ENCODE measurements at places on chromosomes 11 and 22. TPM values are rescaled to one million over a fixed set of nuclear protein-coding genes. Genes with fewer than 3 reads are reported as not detected.

- DNase-seq: no peak
Measured at GRCh38 chr11:61803889-61804647, 11.4 kb downstream of the FEN1 start.

OSBPL5 gene
- 8.5 TPM for polyA plus RNA-seq

DNA sequence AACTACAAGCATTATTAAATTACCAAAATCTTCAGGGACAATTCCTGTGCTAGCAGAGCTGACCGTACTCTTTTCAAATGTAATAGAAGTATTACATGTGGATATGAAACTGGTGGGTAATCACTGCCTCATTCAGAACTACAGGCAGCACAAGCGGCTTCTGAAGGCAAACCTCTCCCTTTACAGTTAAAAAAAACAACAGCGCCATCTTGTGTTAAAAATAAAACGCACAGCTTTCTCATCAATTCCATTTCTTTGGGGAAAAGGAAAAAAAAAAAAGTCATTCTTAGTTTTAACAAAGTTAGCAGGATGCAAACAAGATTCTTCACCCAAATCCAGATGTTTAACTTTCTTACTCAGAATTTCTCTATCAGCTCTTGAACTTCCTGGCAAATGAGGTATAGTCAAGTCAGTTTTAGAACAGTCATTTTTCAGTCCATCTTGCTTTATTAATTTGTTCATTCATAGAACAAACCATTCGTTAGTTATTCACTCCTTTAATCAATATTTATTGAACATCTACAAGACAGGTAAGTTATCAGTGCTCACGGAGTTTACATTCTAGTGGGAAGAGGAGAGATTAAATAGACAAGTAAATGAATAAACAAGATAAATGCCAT, 331.8 kb upstream of the MPPED2 start:
- DNase-seq: no peak

OR2AG1 gene
- polyA plus RNA-seq: not detected

TUBGCP6 gene
- 18.6 TPM for polyA plus RNA-seq

RAB1B gene
- polyA plus RNA-seq: 18.6 TPM

CCDC81 gene
- 0.26 TPM for polyA plus RNA-seq

GRCh38 chr11:2798951-2799761, 86.4 kb downstream of the CDKN1C start:
- DNase-seq: no peak

APOL5 gene
- polyA plus RNA-seq: not detected

DNA sequence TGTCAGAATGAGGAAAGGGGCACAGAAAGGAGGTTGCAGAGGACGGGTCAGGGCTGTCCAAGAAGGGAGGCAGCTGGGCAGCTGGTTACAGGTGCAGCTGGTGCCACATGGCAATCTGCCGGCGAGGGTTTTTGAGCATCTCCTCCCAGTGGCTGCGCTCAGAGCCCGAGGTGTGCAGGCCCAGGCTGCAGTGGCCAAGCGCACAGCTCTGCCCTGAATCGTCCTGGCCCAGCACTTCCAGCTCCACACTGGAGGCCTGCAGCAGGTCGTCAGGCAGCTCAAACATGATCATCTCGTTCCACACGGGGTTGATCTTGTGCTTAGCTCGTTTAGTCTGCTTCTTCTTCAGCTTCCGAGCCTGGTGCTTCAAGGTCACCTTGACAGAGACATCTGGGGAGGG, 42.2 kb downstream of the SYT13 start:
- DNase-seq: no peak

- no peak for DNase-seq
Measured at GRCh38 chr22:31853736-31854495, 90.4 kb upstream of the YWHAH start.

CALCA gene
- not detected for polyA plus RNA-seq

DNA sequence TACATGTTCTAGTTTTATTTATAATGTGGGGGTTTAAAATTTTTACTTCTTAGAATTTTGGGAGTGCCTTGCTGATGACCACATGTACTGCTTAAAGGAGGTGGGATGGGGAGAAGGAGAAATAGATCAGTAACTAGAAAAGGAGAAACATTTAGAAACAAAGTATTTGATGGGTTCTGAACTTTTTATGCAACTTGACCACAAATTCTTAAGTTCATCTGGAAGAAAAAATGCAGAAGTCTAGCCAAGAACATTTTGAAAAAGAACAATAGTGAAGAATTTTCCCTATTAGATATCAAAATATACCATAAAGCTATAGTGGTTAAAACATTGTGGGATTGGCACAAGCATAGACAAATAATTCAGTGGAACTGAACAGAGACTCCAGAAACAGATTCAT, 73.3 kb upstream of the AMPD3 start:
- no peak for DNase-seq

DNA sequence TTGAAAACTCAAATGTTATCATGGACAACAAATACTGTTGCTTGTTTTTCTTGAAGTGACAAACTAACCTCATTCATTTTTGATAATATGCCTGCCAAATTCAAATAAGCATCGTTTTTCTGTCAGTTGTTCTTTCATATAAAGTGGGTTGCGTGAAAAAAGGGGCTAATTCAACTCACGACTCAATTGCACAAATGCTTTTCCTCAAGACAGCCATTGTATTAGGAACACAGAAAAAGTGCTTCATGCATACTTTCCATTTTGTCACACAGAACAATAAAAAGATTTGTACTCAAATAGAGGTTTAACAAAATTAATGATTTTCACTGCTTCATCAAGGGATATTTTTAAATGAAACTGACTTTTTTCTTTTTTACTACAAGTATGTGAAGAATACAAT, 94.6 kb upstream of the ALKBH3 start:
- no peak for DNase-seq

MS4A3 gene
- polyA plus RNA-seq: 0.60 TPM

GRCh38 chr11:25771605-25772004, 560.3 kb upstream of the ANO3 start:
- DNase-seq: no peak

KRTAP5-1 gene
- polyA plus RNA-seq: not detected

CFAP300 gene
- polyA plus RNA-seq: not detected

EMID1 gene
- 0.31 TPM for polyA plus RNA-seq

PDE2A gene
- 0.08 TPM for polyA plus RNA-seq

SLC5A12 gene
- polyA plus RNA-seq: not detected

- no peak for DNase-seq
Measured at GRCh38 chr22:45781459-45781858, 109.8 kb downstream of the ATXN10 start.

DNA sequence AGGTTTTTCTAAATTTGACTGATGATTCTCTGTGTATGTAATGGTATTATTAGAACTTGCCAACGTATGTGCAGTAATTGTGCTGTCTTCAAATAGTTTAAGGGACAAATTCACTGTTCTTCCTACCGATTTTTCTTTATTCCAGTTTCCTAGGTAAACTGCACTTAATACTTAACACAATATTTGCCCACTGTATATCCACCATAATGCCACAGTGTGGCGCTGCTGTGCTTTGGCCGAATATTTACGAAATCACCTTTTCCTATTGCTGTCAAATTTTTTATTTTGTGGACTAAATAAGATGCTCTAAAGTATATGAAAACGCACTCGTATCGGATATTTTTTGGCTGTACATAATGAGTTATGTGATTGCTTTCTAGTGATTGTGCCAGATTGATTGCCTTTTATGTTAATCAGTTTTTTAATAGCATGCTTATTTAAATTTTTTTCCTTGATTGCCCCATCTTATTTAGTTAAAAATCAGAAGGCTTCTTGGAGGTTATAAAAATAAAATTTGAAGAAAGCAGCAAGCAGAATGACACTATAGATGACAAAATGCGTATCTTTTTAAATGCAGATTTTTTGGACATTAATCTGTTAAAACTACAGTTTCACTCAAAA, 10.5 kb downstream of the AASDHPPT start:
- DNase-seq: peak; percentile 16

GRCh38 chr11:63427971-63428508, 58.5 kb downstream of the SLC22A9 start:
- no peak for DNase-seq

GRCh38 chr11:99693941-99694492, 673.3 kb downstream of the CNTN5 start:
- no peak for DNase-seq

CDC45 gene
- polyA plus RNA-seq: 0.17 TPM

GRCh38 chr11:83957038-83957900, 671.1 kb upstream of the CCDC90B start:
- DNase-seq: no peak

DNA sequence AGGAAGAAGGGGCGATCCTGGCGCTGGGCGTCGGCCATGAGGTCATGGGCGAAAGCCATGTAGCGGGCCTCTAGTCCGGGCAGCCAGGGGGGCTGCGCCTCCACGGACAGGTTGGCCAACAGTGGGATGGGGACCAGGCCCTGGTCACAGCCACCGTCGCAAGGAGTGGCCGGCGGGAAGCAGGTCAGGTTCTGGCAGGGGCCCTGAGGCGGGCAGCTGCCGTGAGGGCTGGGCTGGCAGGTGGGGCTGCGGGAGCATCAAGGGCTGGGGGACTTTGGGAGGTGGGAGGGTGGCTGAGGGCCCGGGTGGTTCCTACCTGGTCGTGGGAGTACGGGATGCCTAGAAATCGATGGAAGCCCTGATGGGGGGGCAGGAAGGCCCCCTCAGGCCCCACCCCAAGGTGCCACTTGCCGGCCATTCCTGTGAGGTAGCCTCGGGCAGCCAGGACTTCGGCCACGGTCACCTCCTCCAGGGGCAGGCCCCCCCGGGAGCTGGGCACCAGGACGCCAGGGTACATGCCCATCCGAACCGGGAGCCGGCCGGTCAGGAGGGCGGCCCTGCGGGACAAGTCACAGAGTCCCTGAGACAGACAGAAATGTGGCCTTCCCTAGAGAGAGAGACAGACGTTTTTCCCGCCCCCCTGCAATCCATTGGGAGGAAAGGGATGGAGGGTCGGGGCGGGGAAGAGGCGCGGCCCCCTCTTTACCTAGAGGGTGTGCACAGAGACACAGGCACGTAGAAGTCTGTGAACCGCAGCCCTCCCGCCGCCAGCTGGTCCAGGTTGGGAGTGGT, 906 bp downstream of the ARSA start:
- no peak for DNase-seq

- no peak for DNase-seq
Measured at GRCh38 chr22:22882033-22882717, 5.4 kb upstream of the IGLL5 start.

ARFGAP2 gene
- 90.6 TPM for polyA plus RNA-seq

DNA sequence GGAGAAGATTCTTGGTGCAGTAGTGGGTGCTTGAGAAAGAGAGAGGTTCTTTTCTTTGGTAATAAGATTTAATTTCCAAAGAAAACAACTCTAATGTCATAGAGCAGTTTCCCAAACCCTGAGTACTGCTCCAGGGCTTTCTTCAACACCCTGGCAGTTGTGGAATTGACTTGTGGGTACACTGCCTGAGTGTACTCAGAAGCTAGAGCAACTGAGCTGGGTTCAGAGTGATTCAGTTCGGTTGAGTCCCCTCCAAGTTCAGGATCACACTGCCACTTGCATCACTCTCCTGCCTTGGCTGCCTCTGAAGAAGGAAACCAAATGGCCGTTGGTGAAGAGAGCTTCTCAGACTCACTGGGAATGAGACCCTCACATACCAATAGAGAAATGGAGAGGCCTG, 5.3 kb downstream of the DMC1 start:
- DNase-seq: no peak

F2 gene
- not detected for polyA plus RNA-seq

POU2AF3 gene
- not detected for polyA plus RNA-seq

Measured in CD8-positive, alpha-beta memory T cell (primary cell).